Suprapubic skin (tissue), 4 donors: ENCODE measurements at places on chromosomes 3 and 15. TPM values are rescaled to one million over a fixed set of nuclear protein-coding genes. Genes with fewer than 3 reads are reported as not detected.

GRCh38 chr3:51887620-51888019 is 12.2 kb upstream of the IQCF5 start:
- no peak for DNase-seq

- DNase-seq = no peak
Measured at GRCh38 chr3:196775938-196776337, 36.3 kb downstream of the PAK2 start.

DNA sequence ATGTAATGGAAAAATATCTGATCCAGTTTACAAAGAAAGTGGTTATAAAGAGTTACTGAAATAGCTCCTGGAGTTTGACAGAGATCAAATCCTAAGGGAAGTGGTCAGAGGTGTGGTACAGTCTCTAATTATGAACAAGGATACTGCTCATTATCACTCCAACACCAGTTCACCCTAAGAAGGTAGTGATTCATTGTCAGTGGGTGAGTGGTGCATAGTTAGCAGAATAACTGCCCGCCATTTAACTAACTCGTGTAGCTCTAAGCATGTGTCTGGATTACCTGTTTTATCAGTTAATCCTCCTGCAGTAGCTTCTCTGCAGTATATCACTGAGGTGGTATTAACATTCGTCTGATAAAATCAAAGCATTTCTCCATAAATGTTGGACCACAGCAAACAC is 700.1 kb downstream of the NLGN1 start:
- no peak for DNase-seq

DNA sequence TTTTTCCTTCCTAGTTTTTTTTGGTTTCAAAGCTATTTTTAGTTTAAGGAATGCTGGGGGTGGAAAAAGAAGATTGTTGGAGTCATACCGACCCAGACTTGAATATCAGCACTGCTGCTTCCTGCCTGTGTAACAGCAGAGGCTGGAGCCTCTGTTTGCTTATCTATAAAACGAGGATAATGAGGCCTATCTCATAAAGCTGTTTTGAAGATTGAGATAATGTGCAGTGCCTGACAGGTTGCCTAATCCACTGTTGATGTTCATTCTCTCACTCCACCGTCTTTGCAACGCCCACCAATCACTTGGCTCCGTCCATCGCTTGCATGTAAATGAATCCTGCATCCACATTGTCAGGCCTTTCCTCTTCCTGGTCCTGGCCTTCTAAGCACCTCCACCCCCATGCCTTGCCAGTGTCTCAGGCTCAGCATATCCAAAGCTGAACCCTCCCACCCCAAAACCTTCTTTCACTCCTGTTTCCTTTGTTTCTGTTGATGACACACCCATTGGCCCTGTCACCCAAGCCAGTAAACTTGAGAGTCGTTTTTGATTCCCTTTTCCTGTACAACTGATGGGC is 94.9 kb downstream of the MEX3B start:
- DNase-seq = no peak

DNA sequence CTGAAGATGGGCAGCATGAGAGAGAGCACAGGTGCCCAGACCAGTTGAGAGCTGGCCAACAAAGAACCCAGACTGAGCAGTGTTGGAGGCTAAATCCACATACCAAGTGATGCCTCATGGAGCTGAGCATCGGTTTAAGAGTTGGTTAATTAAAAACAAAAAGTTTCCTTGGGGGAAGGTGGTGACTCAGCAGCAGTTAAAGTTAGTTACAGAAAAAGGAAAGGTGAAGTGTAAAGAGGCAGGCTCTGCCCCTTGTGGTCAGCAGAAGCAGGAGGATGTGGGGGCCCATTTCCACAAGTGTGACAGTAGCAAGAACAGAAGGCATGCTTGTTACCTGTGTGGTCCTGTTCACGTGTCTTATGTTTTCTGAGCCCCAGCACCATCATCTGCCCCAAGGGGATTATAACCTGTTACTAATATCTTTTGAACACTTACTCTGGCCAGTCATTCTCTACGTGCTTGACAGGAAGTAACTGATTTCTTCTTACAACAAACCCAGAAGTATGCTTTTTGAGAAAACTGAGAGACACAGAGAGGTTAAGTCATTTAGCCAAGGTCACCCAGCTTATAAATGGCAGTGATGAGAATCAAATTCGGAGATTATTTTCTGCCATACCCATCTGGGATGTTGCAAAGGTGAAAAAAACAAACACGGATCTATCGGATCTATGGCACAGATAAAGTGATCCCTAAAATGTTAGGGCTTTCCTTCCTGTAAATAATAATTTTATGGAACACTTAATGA is 91.0 kb downstream of the EPHB1 start:
- peak; percentile 29 for DNase-seq

DNA sequence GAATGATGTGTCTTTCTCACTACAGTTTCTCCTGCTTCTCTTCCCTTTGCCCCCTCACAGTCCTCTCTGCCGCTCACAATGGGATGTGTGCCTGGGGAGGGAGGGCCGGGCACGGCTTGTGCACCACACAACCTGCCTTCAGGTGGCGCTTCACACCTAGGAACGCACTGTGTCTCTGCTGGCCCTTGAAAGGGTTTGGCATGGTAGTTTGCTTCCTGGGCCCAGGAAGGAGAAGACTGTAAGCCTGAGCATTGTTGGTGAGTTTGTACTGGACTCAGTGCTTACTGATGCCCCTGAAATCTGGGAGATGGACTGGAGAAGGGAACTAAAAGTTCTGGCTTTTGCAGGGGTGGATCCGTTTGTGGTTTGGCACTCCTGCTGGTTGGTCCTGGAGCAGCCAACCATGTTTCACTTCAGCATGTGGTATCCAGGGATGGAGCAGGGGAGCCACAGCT is 9.2 kb downstream of the ALPK3 start:
- no peak for DNase-seq

- peak; percentile 91 for DNase-seq
Measured at GRCh38 chr3:44976002-44976815, at the start of the genes EXOSC7 and ZDHHC3. EXOSC7 (plus strand) TSS chr3:44976244; CDS start chr3:44976278, 34 bp downstream. ZDHHC3 (minus strand) TSS chr3:44976174; CDS start chr3:44959436, 16,738 bp downstream.

- DNase-seq = no peak
Measured at GRCh38 chr15:44034933-44035624, 160.0 kb downstream of the FRMD5 start.

GRCh38 chr3:97257942-97258697 is 443.7 kb downstream of the EPHA6 start:
- no peak for DNase-seq

- no peak for DNase-seq
Measured at GRCh38 chr3:187150599-187150998, 11.3 kb upstream of the RPL39L start.

DNA sequence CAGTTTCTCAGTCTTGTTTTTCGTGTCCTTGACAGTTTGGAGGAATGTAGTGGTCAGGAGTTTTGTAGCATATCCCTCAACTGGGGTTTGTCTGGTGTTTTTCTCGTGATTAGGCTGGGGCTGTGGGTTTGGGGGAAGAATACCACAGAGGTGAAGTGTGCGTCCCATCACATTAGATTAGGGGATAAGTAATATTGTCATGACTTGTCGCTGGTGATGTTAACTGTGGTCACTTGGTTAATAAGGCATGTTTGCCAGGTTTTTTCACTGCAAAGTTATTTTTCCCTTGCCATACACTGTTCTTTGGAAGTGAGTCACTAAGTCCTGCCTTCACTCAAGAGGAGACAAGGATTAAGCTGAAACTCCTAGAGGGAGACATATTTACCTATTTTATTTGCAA is 39.1 kb downstream of the PAK2 start:
- DNase-seq = no peak

GRCh38 chr15:70420948-70421482 is 323.3 kb upstream of the TLE3 start:
- DNase-seq = no peak

FAM107A gene
- 27.5 TPM for total RNA-seq

IGSF10 gene
- total RNA-seq = 1.2 TPM

RTP1 gene
- total RNA-seq = not detected

RRP9 gene
- 13.4 TPM for total RNA-seq

TMEM212 gene
- total RNA-seq = not detected

GOLGA6D gene
- 0.72 TPM for total RNA-seq

GABRG3 gene
- 3.6 TPM for total RNA-seq

TRH gene
- not detected for total RNA-seq

VGLL3 gene
- 9.9 TPM for total RNA-seq
